ENCODE measurements at places on chromosomes 16 and 17.

- no peak for DNase-seq
Observed at GRCh38 chr16:86462334-86463084, 47.8 kb upstream of the FOXF1 start.

- no peak for DNase-seq
Observed at GRCh38 chr17:63439687-63440086, 6.4 kb downstream of the CYB561 start.

- no peak for DNase-seq
Observed at GRCh38 chr16:49349446-49350168, 24.0 kb upstream of the C16orf78 start.

- no peak for DNase-seq
Observed at GRCh38 chr16:68636818-68637217, 8.3 kb upstream of the CDH3 start.

DNA sequence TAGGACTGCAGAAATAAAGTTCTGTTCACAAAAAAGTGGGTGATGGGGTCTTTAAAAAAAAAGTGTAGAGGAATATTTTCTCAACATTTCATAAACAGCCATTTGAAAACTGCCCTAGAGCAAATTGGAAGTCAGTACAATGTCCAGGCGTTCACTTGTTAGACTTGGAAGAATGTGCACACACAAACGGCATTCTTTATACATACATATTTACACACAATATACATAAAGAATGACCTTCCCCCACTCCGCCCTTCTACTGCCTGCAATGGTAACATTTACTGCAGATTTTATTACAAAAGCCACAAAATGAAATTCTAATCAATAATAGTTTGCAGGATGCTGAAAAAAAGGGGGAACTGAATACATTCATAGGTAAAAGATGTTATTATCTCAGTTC is 103.4 kb upstream of the TOX3 start:
- DNase-seq = no peak

GRCh38 chr17:71349908-71350600 is 770.8 kb upstream of the SOX9 start:
- no peak for DNase-seq

GRCh38 chr16:20957153-20957552 is 56.6 kb downstream of the LYRM1 start:
- no peak for DNase-seq

GRCh38 chr17:57210972-57211411 is 45.3 kb upstream of the MSI2 start:
- no peak for DNase-seq

GRCh38 chr17:7041607-7042500 is 2.0 kb downstream of the SLC16A11 start:
- no peak for DNase-seq

DNA sequence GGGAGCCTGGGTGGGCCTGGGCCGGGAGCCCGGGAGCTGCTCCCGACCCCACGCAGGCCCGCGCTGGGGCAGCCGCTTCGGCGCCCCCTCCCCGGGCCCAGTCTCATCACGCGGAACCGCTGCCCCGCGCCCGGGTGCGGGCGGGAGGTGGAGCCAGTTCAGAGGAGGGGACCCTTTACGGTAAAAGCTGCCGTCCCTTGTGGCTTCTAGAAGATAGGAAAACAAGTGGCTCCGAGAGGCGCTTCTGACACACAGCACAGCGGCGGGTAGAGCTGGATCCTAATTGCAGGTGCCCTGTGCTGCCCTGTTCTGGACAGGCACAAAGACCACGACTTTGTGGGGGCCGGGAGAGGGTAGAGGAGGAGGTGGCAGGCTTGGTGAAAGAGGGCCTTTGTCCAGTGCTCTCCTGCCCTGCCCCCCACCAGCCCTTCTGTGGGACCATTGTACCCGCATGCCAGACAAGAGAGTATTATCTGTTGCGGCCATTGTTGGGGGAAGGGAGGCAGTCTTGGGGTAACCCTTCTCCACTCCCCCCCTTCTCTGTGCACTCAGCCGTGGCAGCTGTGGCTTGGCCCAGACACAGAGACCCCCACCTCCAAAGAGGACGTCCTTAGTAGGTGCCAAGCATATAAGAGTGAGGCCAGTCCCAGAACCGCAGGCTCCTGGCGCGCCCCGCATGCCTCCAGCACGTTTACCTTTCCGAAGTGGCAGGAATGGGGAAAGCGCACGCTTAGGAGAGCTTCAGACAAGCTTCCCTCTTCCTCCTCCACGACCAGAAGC is 736 bp downstream of the CNP start:
- DNase-seq = no peak

DNA sequence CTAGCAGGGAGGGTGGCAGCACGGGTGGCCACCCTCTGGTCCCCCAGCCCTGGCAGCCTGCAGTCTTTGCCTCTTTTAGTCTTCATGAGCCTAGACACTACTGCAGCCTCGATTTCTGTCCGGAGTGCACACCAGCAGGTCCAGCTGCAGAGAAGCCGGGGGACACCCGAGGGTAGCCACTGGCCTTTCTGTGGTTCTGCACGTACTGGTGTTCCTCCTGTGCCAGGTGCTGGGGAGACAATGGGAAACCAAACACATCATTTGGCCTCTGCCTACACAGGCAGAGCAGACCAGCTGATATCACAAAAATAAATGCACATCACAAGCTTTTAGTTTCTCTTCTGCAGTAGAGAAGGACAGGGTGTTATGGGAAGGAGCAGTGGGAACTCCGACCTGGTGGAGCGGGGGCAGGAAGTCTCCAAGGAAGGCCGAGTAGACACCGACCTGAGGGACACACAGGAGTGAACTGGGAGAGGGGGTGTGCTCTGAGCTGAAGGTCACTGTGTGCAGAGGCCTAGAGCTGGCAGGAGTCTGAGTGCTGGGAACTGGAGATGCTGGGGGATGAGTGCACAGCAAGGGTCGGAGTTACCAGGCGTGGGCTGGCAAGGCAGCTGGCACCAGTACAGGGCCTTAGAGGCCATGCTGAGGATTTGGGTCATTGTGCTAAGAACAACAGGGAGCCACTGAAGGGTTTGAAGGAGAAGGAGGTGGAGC is 23.1 kb downstream of the GPT2 start:
- DNase-seq = no peak

GRCh38 chr16:22781480-22781879 is 32.5 kb upstream of the HS3ST2 start:
- no peak for DNase-seq

- no peak for DNase-seq
Observed at GRCh38 chr17:73984941-73985340, 218.5 kb upstream of the RPL38 start.

- DNase-seq = no peak
Observed at GRCh38 chr16:47834485-47835024, 321.2 kb downstream of the ABCC12 start.

DNA sequence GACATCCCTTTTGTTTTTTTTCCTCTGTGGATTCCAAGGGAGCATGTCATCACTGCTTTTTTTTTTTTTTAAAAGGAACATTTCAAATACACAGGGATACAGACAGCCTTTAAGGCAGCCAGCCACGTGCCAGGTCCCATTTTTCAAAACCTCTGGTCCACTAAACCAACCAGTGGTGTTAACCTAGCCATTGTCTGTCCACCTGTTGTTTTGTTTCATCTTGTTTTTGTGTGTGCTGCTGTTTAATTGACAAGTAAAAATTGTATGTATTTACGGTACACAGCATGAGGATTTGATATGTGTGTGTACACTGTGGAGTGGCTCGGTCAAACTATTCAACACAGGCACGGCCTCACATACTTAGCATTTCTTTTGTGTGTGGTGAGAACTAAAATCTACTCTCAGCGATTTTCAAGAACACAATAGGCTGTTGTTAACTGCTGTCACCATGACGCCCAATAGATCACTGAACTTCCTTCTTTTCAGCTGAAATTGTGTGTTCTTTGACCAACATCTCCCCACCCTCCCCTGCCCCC is 19.2 kb downstream of the TMEM114 start:
- no peak for DNase-seq

DNA sequence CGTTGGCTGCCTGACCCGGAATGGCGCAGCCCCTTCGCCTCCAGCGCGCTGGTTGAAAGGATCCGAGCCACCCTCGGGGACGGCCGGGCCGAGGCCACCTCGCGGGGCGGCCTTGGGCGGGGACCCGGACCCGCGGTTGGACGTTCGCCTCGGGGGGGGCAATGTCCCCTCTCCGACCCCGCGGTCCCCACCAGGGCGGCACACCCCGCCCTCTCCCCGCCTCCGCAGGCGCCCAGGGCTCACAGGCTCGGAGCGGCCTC is 1.0 kb upstream of the SOX8 start:
- DNase-seq = no peak

DNA sequence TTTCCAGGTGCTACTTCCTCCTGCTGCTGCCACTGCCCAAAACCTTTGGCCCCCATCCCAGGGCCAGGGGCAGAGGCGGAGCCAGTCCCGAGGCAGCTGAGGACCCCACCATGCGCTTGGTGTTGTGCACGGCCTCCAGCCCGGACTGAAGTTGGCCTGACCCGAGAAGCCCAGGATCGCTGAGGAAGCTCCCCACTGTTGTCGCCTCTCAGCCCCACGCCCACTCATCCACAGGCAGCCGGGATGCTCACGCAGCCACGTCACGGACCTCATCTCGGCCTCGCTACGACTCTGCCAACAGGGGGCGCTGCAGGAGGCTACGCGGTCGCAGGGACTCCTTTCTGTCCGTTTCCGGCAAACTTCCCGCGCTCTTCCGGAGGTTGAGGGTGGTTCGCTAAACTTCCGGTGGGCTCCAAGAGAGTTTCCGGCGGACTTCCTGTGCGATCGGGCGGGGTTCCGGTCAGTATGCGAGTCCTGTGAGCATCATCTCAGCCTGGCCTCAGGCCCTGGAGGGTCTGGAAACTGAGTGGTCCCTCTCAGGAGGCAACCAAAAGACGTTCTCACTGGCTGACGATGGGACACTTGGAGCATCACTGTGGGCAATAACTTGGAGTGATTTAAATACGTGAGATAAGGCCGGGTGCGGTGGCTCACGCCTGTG is 12.4 kb downstream of the ZG16B start:
- DNase-seq = peak; percentile 51

GRCh38 chr17:82961366-82962162 is 117.8 kb upstream of the METRNL start:
- DNase-seq = no peak

DNA sequence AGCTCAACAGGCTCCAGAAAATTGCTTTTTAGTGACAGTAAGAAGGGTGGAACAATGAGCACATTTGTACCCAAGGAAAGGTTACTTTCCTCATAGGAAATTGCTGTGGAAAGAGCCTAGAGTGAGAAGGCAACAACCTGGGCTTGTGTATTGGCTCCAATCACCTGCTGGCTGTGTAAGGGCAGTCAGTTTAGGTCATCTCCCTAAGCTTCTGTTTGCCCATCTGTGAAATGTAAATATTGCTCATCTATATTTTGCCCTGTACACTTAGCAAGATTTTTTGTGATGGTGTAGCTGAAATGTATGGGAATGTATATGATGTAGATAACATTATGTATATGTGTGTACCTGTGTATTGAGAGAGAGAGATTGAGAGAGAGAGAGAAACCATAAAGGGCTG is 225.2 kb upstream of the MPHOSPH6 start:
- DNase-seq = no peak

DNA sequence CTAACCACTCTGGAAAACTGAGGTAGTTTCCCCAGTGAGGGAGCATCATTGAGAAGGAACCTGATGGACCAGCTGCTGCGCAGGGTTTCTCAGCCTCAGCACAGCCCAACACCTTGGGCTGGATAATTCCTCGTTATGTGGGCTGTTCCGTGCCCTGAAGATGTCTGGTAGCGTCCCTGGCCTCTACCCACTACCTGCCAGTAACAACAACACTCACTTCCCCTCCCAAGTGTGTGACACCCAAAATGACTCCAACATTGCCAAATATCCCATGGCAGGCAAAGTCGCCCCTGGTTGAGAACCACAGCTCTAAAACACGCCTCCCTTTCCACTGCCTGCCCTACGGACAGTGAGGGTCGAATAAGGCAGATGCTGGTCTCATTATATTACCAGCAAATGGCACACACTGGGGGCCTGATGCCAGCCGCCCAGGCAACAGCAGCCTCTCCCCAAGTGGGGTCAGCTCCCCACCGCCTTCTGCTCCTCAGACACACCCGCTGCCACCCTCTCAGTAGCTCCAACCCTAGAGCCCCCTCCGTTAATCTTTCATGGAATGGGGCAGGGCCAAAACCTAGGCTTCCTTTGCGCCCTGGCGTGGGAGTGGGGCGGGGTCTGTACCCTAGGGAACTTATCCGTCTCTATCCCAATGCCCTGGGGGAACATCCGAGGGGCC is 1.0 kb downstream of the RHBDF2 start:
- DNase-seq = no peak

- DNase-seq = no peak
Observed at GRCh38 chr17:76682296-76682695, 28.5 kb downstream of the MXRA7 start.

GRCh38 chr17:19728084-19728495 is 11.7 kb upstream of the SLC47A2 start:
- DNase-seq = no peak

- DNase-seq = no peak
Observed at GRCh38 chr16:70433458-70434103, 5.3 kb downstream of the ST3GAL2 start.

DNA sequence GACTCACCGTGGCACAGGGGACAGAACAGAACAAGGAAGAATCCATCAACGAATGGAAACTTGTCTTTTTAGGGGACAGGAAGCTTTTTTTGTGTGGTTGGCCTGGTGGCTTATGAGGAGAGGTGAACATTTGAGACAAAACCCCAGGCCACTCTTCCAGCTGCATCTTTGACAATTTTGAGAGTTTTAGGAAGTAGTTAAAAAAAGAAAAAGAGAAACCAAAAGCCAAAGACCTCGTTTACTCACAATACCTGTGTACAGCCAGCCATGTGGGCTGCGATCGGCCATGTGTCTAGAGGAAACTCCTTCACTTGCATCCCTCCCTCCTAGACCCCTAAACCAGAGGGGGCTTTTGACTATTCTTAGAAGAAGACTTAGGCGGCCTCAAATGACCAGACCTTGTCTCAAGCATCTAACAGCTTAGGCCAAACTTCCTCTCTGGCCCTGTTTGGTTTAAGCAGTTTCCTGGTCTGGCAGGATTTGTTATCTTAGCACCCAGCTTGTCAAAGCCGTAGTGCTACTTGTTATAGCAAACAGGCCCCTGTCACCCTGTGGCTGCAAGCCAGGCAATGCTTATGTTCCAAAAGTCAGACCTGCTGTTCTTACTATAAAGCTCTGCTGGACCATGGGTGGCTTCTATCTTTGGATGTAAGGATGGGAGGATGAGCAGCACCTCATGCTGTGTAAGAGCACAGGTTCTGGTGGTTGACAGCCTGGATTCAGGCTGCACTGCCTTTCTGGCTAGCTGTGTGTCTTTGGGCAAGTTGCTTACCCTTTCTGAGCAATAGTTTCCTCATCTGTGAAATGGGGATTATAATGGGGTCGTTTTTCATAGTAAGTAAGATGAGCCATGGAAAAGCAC is 17.7 kb downstream of the KSR1 start:
- no peak for DNase-seq

- DNase-seq = no peak
Observed at GRCh38 chr17:7794075-7794663, 39.8 kb upstream of the KDM6B start.
